T-helper 2 cell (primary cell): ENCODE measurements at places on chromosomes 7 and 10.

GRCh38 chr10:12974078-12974477 is 27.4 kb downstream of the CCDC3 start:
- DNase-seq, result no peak

DNA sequence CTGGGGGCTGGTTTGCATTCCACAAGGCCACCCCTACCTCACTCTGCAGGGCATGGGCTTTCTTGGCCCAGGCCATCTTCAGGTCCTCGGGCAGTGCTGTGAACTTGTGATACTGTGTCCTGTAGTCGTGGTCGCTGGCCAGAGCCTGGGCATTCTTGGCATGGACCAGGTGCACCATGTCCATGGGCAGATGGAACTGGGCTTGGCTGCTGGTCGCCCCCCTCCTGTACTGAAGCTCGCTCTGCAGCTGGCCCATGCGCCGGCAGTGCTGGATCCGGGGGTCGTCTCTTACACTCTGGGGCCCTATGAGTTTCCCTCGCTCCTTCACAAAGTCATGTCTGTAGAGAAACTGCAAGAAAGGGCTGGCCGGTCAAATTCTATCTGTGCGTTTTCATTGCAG is 51.7 kb downstream of the HABP2 start:
- DNase-seq, result no peak

GRCh38 chr7:102310414-102310815 is 23.7 kb downstream of the SH2B2 start:
- DNase-seq, result no peak

DNA sequence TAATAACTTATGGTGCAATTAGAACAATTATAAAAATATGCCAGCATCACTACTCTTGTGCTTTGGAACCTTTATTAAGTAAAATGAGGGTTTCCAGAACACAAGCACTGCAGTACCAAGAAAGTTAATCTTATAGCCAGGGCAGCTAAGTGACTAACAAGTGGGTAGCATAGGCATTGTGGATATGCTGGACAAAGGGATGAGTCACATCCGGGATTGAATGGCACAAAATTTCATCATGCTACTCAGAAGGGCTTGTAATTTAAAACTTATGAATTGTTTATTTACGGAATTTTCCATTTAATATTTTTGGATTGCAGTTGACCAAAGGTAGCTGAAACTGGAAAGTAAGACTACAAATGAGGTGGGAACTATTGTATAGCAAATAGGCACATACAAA is 250.6 kb downstream of the C7orf25 start:
- DNase-seq, result no peak

- no peak for DNase-seq
Observed at GRCh38 chr10:131909014-131909808, 8.4 kb downstream of the PPP2R2D start.

GRCh38 chr7:103914147-103914899 is 75.1 kb downstream of the RELN start:
- DNase-seq, result no peak
